ENCODE measurements at places on chromosomes 4 and X. TPM values are rescaled to one million over a fixed set of nuclear protein-coding genes. Genes with fewer than 3 reads are reported as not detected.

The USP17L17 gene
- total RNA-seq = not detected

The NMU gene
- not detected for total RNA-seq

The MAOA gene
- total RNA-seq = 0.15 TPM

The GAGE12E gene
- total RNA-seq = not detected

The PAGE5 gene
- total RNA-seq = not detected

The SATL1 gene
- total RNA-seq = not detected

The SEC24D gene
- 59.2 TPM for total RNA-seq

The SPANXA1 gene
- not detected for total RNA-seq

The MORC4 gene
- 8.2 TPM for total RNA-seq

The SLC26A1 gene
- 0.16 TPM for total RNA-seq

- H3K27ac ChIP-seq = no peak overlapping the region
- peak; percentile 8 for DNase-seq
These were observed 23.4 kb downstream of the ARHGEF9 start for GRCh38 chrX:63761639-63762038.

DNA sequence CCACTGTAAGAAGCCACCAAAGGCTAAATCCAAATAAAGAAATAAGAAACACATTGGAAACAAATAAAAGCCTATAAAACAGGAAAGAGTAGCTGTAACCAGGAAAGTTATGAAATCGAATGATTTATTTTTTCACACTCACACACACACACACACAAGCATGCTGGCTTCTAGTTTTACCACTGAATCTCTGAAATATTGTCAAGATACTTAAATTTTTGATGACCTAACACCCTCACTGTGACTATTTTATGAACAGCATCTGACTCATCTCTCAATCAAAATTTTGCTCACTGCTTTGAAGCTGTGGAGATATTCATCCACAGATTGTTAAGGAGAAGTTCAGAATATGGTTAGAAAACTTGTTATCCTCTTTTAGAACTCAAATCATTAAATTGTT, 13.9 kb upstream of the GABRB1 start:
- H3K36me3 ChIP-seq = no peaks in the 10 kb centered on the region
- no peak overlapping the region for H3K27ac ChIP-seq
- no peaks in the 10 kb centered on the region for H3K4me1 ChIP-seq
- no peak for DNase-seq
- H3K27me3 ChIP-seq = no peaks in the 10 kb centered on the region

GRCh38 chrX:20654596-20655106, 387.9 kb upstream of the RPS6KA3 start:
- H3K36me3 ChIP-seq = no peaks in the 10 kb centered on the region
- DNase-seq = no peak
- no peak overlapping the region for H3K27ac ChIP-seq
- no peaks in the 10 kb centered on the region for H3K4me1 ChIP-seq

- DNase-seq = no peak
- H3K4me3 ChIP-seq = no peak overlapping the region
- no peaks in the 10 kb centered on the region for H3K36me3 ChIP-seq
- H3K4me1 ChIP-seq = no peaks in the 10 kb centered on the region
- no peaks in the 10 kb centered on the region for H3K27me3 ChIP-seq
These were observed 243.7 kb downstream of the TENM3 start for GRCh38 chr4:182486881-182487280.

GRCh38 chr4:163991298-163991865, 496.9 kb downstream of the TMA16 start:
- no peak for DNase-seq
- H3K4me1 ChIP-seq = no peaks in the 10 kb centered on the region
- H3K36me3 ChIP-seq = no peaks in the 10 kb centered on the region
- no peaks in the 10 kb centered on the region for H3K27me3 ChIP-seq

- H3K4me1 ChIP-seq = no peaks in the 10 kb centered on the region
- no peaks in the 10 kb centered on the region for H3K36me3 ChIP-seq
- no peaks in the 10 kb centered on the region for H3K27me3 ChIP-seq
- H3K27ac ChIP-seq = no peak overlapping the region
- DNase-seq = no peak
These were observed 263.7 kb upstream of the UGT8 start for GRCh38 chr4:114334884-114335330.

- H3K4me1 ChIP-seq = peaks cover 33% of the 10 kb centered on the region
- no peaks in the 10 kb centered on the region for H3K36me3 ChIP-seq
- no peak overlapping the region for H3K4me3 ChIP-seq
- peak overlapping the region; percentile 27 for H3K27ac ChIP-seq
- no peaks in the 10 kb centered on the region for H3K27me3 ChIP-seq
These were observed 3.6 kb downstream of the MECP2 start for GRCh38 chrX:154093965-154094364.

DNA sequence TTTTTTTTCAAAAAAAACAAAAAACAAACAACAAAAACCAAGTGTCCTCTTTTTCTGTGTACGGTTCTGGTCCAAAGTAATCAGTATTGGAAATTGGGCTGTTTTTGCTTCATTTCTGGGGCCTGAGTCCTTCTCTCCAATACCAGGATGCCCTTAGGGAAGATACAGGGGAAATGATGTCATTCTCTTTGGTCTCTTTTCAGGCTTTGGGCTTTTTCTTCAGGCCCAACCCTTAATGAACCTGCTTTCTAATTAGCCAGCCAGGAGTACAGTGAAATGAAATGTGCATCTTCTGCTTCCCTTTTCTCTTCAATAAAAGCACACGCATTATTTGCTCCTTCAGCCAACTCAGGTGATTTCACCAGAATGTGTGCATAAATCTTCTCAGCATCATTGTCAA, 52.6 kb upstream of the RBPJ start:
- no peaks in the 10 kb centered on the region for H3K36me3 ChIP-seq
- H3K27ac ChIP-seq = no peak overlapping the region
- H3K27me3 ChIP-seq = no peaks in the 10 kb centered on the region
- no peak for DNase-seq
- H3K4me1 ChIP-seq = no peaks in the 10 kb centered on the region

DNA sequence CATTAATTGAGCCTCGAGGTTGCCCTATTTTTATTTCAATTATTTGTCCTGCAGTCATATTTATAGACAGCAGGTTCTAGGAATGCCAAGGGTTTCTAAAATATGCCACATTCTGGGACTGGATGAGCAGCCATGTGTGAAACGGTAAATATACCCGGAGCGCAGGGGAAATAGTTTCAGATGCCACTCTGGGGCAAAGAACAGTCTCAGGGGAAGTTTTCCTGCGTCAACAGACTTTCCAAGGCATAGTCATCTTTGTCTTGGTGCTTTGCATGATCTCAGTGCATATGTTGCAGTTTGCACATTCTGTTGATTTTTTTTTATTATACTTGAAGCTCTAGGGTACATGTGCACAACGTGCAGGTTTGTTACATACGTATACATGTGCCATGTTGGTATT, 71.0 kb downstream of the GPAT3 start:
- H3K27ac ChIP-seq = no peak overlapping the region
- H3K4me3 ChIP-seq = no peak overlapping the region
- H3K27me3 ChIP-seq = no peaks in the 10 kb centered on the region
- no peaks in the 10 kb centered on the region for H3K4me1 ChIP-seq

DNA sequence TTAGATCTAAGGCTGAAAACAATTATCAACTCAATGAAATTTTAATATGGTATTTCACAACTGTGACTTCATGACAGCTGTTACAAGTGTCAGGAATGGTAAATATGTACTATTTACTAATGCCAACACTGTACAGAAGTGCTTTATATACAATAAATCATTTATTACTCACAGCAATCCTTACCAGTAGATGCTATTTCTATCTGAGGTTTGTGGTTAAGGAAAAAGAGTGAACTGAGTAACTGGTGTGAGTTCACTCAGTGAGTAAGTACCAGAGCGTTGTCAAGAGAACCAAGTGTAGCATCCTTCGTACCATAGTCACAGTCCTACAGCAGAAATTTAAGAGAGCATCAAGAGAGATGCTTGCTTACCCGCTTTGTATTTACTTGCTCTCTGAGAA, 23.3 kb downstream of the MTHFD2L start:
- no peaks in the 10 kb centered on the region for H3K27me3 ChIP-seq
- no peak for DNase-seq
- H3K27ac ChIP-seq = no peak overlapping the region
- H3K36me3 ChIP-seq = no peaks in the 10 kb centered on the region
- no peaks in the 10 kb centered on the region for H3K4me1 ChIP-seq

- DNase-seq = no peak
- no peaks in the 10 kb centered on the region for H3K27me3 ChIP-seq
- H3K36me3 ChIP-seq = no peaks in the 10 kb centered on the region
- H3K4me1 ChIP-seq = no peaks in the 10 kb centered on the region
- no peak overlapping the region for H3K4me3 ChIP-seq
These were observed 858.9 kb upstream of the PCDH7 start for GRCh38 chr4:29861307-29861706.

DNA sequence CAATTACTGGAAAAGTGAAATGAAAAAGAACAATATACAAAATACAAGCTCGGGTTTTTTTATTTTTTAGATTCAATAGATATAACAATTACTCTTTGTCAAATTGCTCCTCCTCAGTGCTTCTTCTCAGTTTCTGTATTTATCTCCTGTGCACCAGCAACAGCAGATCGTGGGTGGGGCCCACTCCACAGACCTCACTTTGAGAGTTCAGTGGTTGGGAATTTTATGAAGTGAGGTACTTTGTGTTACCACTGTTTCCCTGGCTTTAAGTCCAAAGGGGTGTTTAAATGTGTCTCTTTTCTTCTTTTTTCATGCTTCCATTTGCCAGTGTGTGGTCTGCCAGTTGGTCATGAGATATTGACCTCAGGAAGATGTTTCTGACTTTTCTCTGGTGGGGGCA, 54.4 kb downstream of the KIT start:
- no peaks in the 10 kb centered on the region for H3K27me3 ChIP-seq
- H3K36me3 ChIP-seq = no peaks in the 10 kb centered on the region
- no peaks in the 10 kb centered on the region for H3K4me1 ChIP-seq

Data from naive thymus-derived CD4-positive, alpha-beta T cell (primary cell).